EH (cell line): ENCODE measurements at places on chromosomes 3 and 15.

DNA sequence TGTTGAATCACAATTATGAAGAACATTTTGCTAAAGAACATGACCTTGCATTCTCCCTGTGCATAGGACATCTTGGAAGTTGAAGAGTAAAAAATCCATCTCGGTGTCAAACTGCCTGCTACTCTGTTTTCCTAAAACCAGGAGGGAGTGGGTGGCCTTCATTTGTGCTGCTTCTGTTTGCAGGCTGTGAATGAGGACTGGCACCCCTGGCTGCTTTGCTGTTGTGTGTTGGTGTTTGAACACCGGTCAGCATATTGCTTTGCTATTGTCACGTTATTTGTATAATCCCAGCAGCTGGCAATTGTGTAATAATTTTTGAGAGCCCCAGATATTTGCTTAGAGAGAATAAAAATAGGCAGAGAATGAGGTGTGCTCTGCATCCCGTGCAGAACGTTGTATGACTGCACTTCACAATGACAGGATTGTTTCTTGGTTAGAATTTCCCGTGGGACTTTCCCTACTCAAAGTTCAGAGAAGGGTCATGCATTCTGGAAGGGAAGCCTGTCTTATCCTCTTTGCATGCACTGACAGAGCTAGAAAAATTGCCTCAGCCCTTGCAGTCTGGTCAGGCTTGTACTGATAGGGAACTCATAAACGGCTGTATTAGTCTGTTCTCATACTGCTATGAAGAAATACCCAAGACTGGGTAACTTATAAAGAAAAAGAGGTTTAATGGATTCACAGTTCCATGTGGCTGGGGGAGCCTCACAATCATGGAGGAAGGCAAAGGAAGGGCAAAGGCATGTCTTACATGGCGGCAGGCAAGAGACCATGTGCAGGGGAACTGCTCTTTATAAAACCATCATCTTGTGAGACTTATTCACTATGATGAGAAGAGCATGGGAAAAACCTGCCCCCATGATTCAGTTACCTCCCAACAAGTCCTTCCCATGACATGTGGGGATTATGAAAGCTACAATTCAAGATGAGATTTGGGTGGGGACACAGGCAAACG is 16.3 kb downstream of the SV2B start:
- DNase-seq = no peak

GRCh38 chr15:91891101-91891500 is 37.6 kb downstream of the SLCO3A1 start:
- DNase-seq = no peak

DNA sequence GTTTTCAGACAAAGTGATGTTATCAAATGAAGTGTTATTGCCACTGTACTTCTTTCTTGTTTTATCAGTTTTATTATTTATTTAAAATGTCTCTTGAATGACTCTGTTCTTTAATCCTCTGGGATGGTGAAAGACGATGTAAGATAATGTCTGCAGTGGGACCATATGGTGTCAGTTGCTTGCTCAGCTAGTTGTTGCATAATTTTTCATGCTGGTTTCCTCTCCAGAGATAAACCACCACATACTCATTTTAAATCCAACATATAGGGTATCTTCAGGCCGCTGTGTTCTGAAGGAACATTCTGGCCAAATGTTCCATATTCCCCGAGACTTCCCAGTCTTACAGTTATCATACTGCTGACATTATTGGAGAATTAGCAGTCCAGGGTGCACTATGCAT is 75.9 kb downstream of the GABRG3 start:
- DNase-seq = no peak

- DNase-seq = no peak
Observed at GRCh38 chr3:172073262-172073915, 34.0 kb downstream of the FNDC3B start.

GRCh38 chr15:31295658-31296057 is 31.0 kb upstream of the KLF13 start:
- DNase-seq = no peak

GRCh38 chr15:80978685-80979329 is 10.8 kb downstream of the MESD start:
- peak; percentile 72 for DNase-seq

- DNase-seq = no peak
Observed at GRCh38 chr15:23067416-23067815, 28.0 kb upstream of the TUBGCP5 start.

DNA sequence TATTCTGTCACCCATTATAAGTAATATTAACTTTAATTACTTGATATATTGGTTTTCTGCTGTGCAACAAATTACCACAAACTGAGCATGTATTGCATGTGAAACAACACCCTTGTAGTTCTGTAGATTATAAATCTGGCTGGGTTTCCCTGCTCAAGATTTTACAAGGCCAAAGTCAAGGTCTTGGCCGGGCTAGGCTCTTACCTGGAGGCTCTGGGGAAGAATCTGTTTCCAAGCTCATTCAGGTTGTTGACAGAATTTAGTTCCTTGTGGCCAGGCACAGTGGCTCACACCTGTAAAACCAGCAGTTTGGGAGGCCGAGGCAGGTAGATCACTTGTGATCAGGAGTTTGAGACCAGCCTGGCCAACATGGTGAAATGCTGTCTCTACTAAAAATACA is 16.3 kb downstream of the TIMMDC1 start:
- no peak for DNase-seq

GRCh38 chr3:30400926-30401325 is 205.5 kb upstream of the TGFBR2 start:
- peak; percentile 28 for DNase-seq

- no peak for DNase-seq
Observed at GRCh38 chr3:55521064-55521737, 34.1 kb upstream of the WNT5A start.

DNA sequence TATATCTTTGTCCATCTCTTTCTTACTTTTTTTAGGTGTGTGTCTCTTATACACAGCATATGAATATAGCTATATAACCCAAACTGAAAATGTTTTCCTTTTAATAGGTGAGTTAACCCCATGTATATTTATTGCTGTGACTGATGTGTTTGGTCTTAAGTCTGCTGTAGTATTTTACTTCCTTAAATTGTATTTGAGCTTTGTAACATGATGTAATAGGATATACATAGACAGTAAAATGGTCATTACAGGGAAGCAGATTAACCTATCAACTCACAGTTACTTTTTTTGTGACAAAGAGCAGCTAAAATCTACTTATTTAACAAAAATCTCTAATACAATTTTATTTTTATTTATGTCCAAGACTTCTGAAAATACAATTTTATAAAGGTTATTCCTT is 51.8 kb upstream of the CDAN1 start:
- DNase-seq = no peak

DNA sequence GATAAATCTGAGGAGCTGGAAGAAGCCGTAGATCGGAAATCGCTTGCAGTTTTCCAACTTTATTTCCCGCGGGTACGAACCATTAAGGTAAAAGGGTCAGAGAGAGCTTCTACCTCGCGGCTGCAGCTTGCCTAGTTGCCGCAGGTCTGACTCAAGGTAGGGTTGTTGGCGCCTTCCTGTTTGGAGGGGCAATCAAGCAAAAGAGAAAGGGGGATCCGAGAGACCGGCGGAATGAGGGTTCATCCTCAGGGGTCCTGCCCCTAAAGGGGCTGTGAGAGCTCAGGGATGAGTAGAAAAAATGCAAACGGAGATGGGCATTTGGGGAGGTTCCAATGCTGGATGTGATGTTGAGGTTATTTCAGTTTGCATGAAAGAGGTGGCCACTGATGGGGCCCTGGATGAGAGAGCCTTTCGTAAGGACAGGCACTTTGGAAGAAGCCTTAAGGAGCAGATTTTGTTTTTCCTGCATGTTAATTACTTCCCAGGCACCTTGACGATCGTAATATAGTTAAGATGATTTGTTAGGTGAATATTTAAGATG is 265.4 kb downstream of the CGGBP1 start:
- DNase-seq = no peak

GRCh38 chr15:31434588-31435260 is 108.1 kb downstream of the KLF13 start:
- peak; percentile 92 for DNase-seq

DNA sequence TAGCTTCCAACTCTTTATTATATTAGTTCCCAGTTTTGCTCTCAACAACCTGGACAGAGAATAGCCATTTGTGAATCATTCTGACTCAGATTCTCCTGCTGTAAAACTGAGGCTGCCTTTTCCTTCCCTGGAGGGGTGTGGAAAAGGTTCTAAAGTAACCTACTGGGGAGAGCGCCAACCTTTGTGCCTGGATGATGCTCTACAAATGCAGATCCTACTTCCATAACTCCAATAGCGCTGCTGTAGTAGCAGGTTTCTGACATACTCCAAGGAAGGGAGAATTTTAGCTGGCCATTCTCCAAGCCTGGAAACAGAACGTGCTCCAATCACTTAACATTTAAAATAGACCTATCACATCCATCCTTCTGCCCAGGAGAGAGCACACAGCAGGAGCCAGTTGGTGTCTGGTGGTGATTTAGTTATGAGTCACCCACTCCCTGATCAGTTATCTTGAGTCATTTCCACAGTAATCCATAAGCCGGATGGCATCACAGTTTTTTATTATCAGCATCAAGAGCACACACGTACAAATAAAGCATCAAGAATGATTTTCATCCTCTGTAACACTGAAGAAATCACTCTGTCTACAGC is 38.3 kb downstream of the MYH15 start:
- DNase-seq = peak; percentile 86

GRCh38 chr3:148796799-148797198 is 30.8 kb upstream of the CPB1 start:
- no peak for DNase-seq

- peak; percentile 80 for DNase-seq
Observed at GRCh38 chr3:101926594-101927105, 77.3 kb downstream of the NFKBIZ start.

DNA sequence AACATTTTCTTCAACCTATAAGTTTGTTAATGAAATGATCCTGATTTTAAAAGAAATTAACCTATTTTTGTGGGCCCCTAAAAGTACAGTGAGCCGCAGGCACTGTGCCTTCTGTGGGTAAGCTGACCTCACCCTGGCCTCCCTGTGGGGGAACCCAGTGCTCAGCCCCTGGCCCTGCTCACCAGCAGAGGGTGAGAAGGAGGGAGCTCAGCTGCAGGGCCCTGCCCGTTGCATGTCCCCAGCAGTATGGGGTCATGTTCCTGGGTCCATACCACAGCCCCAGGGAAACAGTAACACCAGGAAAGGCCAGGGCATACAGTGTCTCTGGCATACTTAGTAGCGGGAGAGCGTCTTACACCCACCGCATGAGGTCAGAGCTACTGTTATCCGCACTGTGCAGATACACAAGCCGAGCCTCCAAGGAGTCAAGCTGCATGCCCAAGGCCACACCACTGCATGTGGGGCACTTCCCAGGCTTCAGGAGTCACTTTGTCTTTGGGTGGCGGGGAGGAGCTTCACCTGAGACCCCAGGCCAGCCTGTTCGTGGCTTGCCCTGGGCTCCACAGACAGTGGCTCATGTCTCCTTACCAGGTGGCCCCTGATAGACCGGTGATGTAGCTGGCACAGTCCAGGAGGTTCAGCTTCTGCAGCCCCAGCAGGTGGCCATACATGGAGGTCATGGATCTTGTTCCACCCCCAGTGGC is 22.6 kb upstream of the EHD4 start:
- no peak for DNase-seq

- no peak for DNase-seq
Observed at GRCh38 chr15:42012241-42012640, 8.6 kb downstream of the PLA2G4E start.

DNA sequence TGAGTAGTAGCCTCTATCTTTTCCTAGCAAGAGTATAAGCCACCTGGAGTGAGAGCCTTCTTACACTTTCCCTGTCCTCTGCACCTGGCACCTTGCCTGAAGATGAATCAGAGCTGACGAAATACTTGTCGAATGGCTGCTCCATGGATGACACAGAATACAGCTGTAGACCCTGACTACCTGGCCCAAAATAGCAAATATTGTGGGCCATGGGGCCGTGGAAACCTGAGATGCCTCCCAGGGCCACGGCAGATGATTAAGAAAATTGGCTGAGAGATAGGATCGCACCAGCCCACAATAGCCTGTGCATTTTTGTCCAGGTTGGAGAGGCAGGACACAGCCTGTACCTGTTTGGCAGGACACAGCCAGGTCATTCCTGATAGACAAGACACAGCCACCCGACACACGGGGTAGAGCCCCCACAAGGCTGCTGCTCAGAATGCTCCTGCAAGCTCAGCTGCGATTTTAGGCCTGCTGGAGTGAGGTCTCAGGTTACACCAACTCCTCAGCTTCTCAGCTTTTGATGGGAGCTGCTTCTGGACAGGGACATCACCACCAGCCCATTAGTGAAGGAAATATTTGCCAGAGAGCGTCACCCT is 22.9 kb upstream of the TPM1 start:
- peak; percentile 83 for DNase-seq

GRCh38 chr3:189507856-189508255 is 123.3 kb upstream of the TP63 start:
- no peak for DNase-seq

- no peak for DNase-seq
Observed at GRCh38 chr3:15476378-15476777, 45.1 kb downstream of the COLQ start.

DNA sequence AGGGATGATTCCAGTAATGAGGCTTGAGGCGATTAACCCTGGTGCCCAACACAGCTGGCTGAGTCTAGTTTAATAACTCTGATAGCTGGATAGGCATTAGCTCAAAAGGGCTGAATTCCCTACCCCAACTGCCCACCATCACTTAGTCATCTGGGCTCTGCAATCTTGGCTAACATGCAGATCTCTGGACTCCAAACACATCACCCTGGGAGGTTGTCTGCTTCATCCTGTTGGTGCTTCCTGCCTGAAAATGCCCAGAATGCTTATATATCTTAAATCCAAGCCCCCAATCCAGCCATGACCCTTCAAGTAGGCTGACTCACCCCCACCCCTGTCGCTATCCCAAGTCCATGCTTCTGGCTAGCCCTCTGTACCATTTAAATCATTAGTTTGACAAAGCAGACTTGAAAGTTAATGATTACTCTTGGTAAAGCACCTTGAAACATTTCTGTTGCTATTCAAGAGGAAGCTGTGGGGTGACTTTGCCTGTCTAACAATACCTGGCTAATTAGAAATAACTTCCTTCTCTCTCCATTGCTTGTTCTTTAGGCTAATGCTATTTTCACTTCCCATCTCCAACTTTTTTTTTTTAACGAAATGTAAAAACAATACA is 107.0 kb upstream of the RORA start:
- no peak for DNase-seq

DNA sequence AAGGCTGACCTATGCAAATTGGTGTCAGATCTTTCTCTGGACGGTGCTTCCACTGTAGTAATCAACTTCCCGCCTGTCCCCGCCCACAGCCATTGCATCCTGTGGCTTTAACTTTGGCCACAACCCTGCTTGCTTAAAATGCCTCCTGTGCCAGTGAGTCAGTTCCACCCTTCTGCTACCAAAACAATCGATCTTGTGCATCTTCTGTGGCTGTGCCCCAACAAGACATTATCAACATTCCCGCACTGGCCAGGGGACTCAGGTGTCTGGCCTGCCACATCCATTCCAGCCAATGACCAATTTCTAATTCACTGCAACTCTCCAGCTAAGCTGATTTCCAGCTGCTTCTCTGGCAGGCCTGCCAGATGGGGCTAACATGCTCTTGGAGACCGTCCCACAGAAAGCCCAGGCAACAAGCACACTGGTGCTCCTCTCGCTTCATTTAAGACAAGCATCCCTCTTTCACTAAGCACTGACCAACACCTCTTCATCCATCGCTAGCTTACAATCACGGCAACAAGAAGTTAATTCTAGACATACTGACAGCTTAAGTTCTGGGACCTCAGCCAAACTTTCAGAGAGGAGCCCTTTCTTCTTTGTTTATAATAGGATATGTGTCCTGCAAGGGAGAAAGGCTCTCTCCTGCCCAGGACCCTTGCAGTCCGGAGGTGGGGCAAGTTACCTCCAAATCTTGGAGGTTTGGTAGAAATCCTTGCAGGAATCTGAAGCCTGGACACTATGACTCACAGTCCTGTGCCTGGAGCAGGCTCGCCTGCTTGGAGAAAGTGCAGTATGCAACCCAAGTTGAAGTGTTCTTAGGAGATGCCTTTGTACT is 6.7 kb downstream of the CA12 start:
- peak; percentile 80 for DNase-seq
